ENCODE measurements at places on chromosomes 13 and 19.

DNA sequence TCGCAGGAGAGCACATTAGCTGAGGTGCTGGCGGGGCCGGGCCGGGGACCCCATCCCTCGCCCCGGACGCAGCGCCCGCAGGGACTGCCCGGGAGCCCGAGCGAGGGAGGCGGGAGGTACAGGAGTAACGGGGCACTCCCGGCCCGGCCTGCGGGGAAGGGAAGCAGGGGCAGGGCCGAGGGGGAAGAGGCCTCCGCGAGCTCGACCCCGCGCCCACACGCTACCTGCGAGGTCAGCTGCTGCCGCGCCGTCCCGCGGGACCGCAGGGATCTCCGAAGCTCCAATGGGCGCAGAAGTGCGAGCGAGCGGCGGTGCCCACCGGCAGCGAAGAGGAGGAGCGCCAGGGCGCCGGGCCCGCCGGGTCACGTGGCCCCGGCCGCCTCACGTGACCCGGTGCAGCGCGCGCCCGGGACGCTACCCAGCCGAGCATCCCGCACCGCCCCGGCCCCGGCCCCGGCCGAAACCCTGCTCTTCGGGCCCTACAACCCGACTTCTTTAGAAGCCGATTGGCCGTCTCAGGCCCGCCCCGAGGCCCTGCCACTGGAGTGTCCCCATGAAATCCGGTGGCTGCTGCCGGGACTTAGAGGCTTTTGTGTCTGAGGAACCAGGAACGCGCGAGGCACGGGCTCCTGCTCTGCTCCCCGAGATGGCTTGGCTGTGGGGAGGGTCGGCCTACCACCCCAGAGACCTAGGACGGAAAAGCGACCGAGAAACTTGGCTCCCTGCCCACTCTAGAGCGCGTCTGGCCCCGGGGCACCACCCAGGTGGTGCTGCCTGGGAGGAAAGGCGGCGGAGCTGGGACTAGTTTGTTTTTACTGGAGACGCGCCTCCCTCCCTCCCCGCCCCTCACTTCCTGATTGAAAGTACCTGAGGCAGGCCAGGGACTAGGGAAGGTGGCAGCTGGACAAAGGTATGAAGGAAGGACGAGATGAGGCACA, at the start of gene RCBTB1:
Gene RCBTB1, minus strand, starts transcription at position 339 of the 938 bp plus-strand sequence. CDS start 18,279 bp downstream, outside the sequence.
- DNase-seq = peak; percentile 69

- DNase-seq = no peak
Measured at GRCh38 chr19:3269916-3270671, 45.6 kb downstream of the CELF5 start.

GRCh38 chr13:97005625-97006262, 11.5 kb upstream of the OXGR1 start:
- no peak for DNase-seq

DNA sequence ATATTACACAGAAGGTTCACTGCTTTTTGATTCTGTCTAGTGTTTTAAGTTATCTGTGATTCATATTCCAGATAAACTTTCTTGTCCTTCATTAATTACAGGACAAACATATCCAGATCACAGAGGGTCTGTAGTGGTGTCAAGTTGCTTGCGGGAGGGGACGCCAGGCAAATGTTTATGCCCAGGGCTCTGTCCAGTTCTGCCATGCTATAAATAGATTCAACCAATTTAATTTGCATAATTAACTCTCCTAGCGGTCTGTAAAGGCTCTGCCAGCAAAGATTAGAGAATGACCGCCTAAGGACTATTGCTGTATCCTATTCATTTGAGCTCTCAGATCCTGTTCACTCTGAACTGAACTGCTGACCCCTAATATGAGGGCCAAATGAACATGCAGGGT, 59.7 kb upstream of the TRPC4 start:
- DNase-seq = no peak

DNA sequence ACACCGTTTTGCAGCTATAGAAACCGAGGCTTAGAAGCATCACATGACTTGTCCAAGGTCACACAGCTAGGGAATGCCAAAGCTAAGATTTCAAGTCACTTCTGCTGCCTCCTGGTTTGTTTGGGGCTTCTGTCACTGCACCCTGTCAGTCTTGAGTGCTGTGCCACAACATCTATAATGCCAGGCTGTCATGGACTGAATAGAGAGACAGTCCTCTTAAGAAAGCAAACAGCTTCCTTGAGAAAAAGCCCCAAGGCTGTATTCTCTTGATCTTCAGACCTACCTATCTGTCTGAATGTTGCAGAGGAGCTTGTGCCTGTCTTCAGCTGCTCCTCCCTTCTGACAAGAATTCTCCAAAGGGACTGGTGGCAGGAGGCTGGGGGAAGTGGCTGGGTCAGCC, 81.6 kb downstream of the OLFM4 start:
- DNase-seq = no peak

DNA sequence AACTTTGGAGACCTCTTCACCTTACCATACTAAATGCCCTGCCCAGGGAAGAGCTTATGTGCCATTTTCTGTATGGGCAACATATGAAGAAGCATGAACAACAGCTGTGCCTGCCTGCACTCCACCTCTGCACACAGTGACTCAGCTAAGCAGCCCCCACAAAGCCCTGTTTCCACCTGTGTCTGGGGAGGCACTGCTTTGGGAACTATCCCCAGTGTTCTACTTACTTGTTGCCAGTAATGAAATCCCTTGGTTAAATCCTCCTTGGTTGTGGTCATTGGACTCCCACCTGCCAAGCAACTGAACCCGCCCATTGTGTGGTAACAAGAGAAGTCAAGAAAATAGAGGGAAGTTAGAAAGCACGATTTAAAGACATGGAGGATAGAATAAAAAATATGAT, 84.6 kb downstream of the NALCN start:
- no peak for DNase-seq

DNA sequence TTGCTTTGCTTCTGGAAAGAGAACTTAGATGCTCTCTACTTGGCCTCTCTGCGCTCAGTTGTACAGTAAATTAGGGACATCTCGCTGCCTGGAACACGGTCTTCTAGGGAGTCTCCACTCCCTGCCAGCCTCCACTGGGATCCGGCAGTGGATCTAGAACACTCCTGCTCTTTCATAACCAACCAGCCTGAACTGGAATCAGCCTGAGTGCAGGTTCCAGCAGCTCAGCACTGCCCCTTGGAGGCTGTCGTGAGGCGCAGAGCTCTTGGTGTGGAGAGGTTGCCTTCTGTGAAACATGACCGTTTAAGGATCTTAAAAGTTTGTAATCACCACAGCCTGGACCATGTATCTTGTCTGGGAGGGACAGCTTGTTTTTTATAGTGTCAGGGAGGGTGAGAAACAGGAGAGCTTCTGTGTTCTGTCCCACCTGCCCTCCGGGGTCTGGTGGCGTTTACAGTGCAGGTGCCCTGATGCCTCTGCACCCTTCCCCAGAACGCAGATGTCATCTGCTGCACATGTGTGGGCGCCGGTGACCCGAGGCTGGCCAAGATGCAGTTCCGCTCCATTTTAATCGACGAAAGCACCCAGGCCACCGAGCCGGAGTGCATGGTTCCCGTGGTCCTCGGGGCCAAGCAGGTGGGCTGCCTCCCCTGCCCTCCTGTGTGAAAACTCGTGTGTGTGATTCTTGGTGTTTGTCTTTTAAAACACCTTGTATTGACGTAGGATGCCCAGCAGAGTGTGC, 24.8 kb downstream of the UPF1 start:
- DNase-seq = no peak

- no peak for DNase-seq
Measured at GRCh38 chr13:85616275-85616674, 182.9 kb downstream of the SLITRK6 start.

- DNase-seq = no peak
Measured at GRCh38 chr19:42111384-42111783, 20.9 kb downstream of the POU2F2 start.

- peak; percentile 11 for DNase-seq
Measured at GRCh38 chr13:113448545-113448884, 4.8 kb downstream of the ADPRHL1 start.

DNA sequence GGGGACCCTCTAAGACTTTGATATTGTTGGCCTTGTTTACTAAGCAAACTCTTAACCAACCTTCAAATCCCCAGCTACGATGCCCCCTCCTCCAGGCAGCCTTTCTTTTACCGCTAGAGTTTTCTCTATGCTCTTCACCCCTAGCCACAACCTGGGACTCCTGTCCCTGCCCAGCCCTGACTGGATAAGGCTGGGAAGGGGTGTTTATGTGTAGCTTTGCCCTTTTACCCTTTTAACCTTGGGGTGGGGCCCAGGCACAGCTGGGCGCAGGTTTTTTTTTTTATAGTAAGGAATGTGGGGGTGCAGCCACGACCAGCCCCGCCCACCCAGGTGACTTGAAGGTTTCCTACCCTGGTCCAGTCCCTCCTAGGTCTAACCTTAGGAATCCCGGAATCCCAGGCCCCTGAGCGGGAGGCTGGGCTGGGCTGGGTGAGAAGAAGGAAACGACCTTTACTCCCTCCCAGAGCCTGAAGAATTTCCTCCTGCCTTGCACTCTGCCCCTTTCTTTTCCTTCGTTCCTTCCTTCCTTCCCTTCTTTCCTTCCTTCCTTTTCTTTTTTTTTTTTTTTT, 12.2 kb downstream of the TJP3 start:
- no peak for DNase-seq

GRCh38 chr19:7337380-7338194, 11.2 kb upstream of the ARHGEF18 start:
- peak; percentile 69 for DNase-seq

GRCh38 chr19:35858311-35858710, 1.6 kb downstream of the KIRREL2 start:
- DNase-seq = no peak

GRCh38 chr19:1366899-1367870, 16.5 kb upstream of the NDUFS7 start:
- DNase-seq = peak; percentile 16

DNA sequence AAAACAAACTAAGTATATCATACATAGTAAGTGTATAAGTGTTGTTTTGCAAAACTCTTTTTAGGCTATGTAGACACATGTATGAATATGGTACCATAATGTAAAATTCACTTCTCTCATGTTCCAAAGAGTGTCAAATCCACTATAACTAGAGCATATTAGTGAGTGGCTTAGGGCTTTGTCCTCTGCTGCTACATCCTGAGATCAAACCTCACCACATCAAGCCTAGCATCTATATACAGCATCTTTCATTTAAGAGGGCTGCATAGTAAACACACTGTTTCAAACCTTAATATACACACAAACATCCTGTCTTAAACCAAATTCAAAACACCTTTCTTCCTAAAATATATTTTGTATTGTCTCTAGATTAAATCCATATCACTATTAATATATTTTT, 38.7 kb downstream of the ELF1 start:
- DNase-seq = peak; percentile 26

- no peak for DNase-seq
Measured at GRCh38 chr13:30807392-30807791, 72.0 kb downstream of the ALOX5AP start.

- no peak for DNase-seq
Measured at GRCh38 chr19:43751466-43752220, 3.1 kb downstream of the SMG9 start.

DNA sequence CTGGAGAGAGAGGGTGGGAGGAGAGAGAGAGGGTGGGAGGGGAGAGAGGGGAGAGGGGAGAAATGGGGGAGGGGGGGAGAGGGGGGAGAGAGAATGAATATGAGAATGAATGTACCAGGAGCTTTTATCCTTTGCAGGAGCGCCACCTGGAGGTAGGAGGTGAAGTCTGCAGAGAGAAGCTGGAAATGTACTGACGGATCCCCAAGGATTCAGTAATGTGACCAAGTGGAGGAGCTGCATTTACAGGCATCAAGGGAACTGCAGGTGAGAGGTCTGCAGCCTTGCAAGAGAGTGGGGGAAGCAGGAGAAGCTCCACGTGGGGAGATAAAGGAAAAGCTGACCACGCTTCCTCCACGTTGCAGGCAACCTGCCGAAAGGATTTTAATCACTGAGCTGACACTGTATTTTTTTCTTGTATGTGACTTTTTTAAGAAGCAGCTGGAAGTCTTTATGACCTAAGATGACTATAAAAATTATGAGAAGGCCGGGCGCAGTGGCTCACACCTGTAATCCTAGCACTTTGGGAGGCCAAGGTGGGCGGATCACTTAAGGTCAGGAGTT, 33.7 kb downstream of the VSTM1 start:
- peak; percentile 66 for DNase-seq
